M059J (cell line): ENCODE measurements at places on chromosomes 12 and 14. TPM values are rescaled to one million over a fixed set of nuclear protein-coding genes. Genes with fewer than 3 reads are reported as not detected.
A peak's percentile ranks its signal among the peaks of the same experiment; 100 is the strongest.

DNA sequence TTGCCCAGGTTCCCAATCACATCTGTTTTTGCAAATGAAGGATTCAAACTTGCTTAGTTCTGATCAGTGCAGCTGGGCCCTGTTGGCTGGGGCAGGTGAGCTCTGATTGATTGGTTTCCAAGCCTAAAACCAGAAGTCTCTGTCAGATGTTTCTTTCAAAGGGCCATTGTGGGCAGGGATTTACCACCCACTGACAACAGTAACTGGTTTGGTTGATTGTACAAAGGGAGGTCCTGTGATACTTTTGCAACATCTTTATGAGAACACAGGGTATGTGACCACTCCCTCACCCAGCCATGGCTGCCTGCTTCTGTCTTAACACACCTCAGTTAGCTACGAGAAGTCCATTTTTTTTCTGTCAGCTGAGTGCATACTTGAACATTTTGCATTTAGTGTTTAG is 184.1 kb downstream of the FLRT2 start:
- no peak for DNase-seq

DNA sequence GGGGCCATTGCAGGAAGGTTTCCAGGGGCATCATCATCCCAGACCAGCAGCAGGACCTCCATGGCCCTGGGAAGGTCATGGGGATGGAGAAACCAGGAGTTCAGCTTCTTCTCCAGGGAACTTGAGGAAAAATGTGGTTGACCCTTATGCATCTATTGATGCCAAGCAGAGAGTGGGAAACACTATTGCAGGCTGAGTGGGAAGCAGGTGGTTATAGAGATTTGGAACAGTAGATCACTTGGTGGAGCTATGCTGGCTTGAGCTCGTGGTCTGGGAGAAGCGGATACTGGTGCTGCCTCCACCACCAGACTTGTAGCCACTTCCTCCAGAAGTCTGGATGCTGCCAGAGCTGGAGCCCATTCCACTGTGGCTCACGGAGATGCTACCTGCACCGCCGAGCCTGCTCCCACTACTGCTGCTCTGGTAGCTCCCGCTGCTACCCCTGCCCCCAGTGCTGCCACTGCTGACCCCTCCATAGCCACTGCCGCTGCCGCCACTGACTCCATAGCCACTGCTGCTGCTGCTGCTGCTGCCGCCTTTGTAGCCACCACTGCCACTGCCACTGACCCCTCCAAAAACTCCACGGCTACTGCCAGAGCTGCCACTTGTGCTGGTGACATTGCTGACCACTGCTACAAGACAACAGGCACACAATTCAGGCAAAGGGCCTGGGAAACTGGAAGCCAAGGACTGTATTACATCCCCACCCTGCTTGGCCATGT is 8.5 kb downstream of the KRT76 start:
- DNase-seq = no peak

- DNase-seq = no peak
Measured at GRCh38 chr12:132446633-132447326, 43.2 kb upstream of the FBRSL1 start.

DNA sequence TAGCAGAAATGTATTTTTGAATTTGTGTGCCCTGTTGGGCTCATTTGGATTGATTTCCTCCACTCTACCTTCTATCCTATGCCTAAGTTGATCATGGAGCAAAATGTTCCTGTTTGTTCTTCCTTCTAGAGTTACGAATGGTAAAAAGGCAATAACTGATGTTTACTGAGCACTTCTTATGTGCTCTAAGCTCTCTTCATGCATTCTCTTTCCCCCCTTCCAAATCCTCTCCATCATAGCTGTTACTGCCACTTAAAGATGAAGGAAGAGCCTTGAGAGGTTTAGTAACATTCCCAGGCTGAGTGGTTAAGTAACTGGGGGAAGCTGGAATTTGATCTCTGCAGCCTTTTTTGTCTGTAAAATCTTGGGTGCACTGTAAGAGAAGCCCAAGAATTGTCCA is 60.1 kb downstream of the CHST11 start:
- DNase-seq = no peak

- DNase-seq = no peak
Measured at GRCh38 chr14:23669441-23669840, 33.3 kb downstream of the DHRS2 start.

GRCh38 chr14:52703225-52703624 is 3.8 kb upstream of the PSMC6 start:
- peak; percentile 90 for DNase-seq

DNA sequence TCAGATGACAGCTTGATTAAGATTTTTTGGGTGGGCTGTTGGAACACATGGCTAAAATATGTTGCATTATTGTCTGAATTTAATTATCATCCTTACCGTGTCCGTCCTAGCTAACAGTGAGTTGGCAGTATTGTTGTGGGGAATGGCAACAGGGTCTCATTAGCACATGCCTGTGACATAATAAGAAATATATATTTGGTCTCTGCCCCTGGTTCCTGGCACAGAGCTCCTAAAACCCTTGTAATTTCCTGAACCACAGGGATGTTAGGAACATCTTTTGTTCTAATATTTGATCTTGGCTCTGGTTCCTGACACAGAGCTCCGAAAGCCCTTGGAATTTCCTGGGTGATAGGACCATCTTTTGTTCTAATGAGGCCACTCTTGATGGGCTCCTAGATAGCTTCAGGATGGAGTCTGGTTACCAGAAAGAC is 76.0 kb downstream of the SYNE2 start:
- DNase-seq = no peak

DNA sequence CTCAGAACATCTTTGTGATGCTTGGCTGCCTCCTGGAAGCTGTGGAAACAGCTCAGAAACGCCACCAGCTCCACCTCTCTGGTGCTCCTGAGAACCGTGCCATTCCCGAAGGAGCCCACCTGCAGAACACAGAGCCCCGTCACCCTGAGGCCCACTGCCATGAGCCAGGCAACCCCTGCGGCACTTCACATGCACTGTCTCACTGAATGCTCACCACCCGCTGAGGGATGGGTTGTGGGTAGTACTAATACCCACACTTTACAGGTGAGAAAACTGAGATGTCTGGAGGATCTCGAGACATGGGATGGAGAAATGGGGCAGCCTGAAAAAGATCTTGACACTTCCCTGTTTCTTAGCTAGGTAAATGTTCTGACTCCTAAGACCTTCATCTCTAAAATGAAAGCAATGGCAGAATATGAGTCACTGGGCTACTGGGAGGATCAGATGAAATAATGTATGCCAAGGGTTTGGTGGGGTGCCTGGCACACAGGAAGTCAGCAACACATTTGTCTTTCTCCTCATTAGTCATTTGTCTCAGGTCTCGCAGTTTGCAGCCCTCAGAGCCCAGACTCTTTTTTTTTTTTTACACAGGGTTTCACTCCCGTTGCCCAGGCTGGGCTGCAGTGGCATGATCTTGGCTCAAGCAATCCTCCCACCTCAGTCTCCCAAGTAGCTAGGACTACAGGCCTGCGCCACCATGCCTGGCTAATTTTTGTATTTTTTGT is 5.3 kb downstream of the OASL start:
- DNase-seq = peak; percentile 95

Gene JAG2
- total RNA-seq = 0.15 and 0.44 TPM in 2 replicates

Gene CD63
- 1,074 and 1,218 TPM in 2 replicates for total RNA-seq

Gene OAS3
- total RNA-seq = 238 and 375 TPM in 2 replicates

Gene DPF3
- total RNA-seq = 5.4 and 8.3 TPM in 2 replicates
